GM23338 (cell line): ENCODE measurements at places on chromosomes 3 and 15. TPM values are rescaled to one million over a fixed set of nuclear protein-coding genes. Genes with fewer than 3 reads are reported as not detected.

- H3K27ac ChIP-seq, result no peak overlapping the region
- no peak overlapping the region for H3K4me3 ChIP-seq
- peaks cover 16% of the 10 kb centered on the region for H3K4me1 ChIP-seq
- H3K27me3 ChIP-seq, result no peaks in the 10 kb centered on the region
- peak; percentile 67 for DNase-seq
- no peaks in the 10 kb centered on the region; the same call in 1 of the 2 replicates for H3K36me3 ChIP-seq
Observed at GRCh38 chr3:90069748-90070147, 962.3 kb downstream of the EPHA3 start.

SLC28A1 gene
- total RNA-seq, result not detected in 2 replicates

- H3K4me1 ChIP-seq, result peaks cover 5% of the 10 kb centered on the region
- H3K27ac ChIP-seq, result no peak overlapping the region
- no peak for DNase-seq
- H3K27me3 ChIP-seq, result no peaks in the 10 kb centered on the region
Observed at GRCh38 chr3:114389156-114389555, 95.3 kb downstream of the TIGIT start.

DNA sequence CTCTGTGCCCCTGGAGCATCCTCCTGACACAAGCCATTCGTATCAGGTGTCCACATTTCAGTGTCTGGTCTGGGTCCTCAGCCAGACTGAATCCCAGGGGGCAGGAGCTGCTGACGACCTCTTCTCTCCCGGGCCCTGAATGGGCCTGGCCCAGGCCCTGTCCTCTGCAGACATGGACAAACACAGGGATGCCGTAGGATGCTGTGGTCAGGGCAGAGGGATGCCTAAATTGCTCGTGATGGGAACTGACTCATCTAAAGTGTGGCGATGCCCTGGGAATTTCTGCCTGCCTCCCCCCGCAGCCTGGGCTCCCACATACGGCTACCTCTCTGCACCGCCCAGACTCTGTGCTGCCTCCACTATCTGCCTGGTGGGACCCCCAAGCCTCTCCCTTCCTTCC lies 58.5 kb upstream of the CTSH start:
- no peaks in the 10 kb centered on the region for H3K27me3 ChIP-seq
- no peak for DNase-seq
- no peak overlapping the region for H3K27ac ChIP-seq
- H3K36me3 ChIP-seq, result no peaks in the 10 kb centered on the region
- no peak overlapping the region for H3K4me3 ChIP-seq
- peaks cover 7% of the 10 kb centered on the region for H3K4me1 ChIP-seq

GRCh38 chr3:4835616-4836043 lies 143.6 kb upstream of the BHLHE40 start:
- H3K27ac ChIP-seq, result no peak overlapping the region
- no peak for DNase-seq
- no peaks in the 10 kb centered on the region for H3K4me1 ChIP-seq
- H3K27me3 ChIP-seq, result no peaks in the 10 kb centered on the region
- H3K36me3 ChIP-seq, result no peaks in the 10 kb centered on the region

MNS1 gene
- 2.9 and 8.9 TPM in 2 replicates for total RNA-seq

DNA sequence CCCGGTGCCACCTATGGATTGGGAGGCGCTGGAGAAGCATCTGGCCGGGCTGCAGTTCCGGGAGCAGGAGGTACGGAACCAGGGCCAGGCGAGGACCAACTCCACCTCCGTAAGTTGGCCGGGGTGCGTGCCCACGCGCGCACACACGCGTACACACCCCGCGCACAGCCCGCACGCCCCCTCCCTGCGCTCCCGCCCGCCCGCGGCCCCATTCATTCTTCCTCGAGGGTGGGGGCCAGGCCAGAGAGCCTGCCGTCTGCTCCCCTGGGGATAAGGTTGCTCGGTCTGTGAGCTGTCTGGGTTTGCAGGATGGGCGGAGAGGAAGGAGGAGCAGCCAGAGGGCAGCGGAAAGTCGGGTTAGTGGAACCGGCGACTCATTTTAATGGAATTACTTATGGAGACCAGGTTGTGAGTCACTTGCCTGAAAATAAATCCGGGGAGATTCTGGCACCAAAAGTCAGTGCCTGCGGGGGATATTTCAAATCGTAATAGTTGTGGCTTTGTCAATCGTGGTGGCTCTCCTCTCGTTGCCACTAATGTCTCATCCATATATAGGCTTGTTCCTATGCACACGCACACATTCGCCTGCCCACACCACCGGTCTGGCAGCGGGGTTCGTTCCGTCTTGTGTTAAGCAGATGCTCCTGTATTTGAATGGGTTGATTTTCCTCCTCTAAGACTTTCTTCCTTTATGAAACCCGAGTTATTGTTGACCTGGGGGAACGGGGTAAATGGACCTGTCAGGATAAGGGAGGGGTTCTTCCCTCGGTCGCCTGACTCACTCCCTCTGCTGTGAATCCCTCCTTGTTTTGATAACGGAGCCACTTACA lies 223.4 kb upstream of the IL12A start:
- H3K4me3 ChIP-seq, result peak overlapping the region; percentile 95
- H3K27ac ChIP-seq, result no peak overlapping the region
- H3K4me1 ChIP-seq, result peaks cover 34% of the 10 kb centered on the region

PLCB2 gene
- 8.5 and 13.8 TPM in 2 replicates for total RNA-seq

GRCh38 chr3:24680214-24680967 lies 185.7 kb upstream of the THRB start:
- peaks cover 11% of the 10 kb centered on the region for H3K4me1 ChIP-seq
- no peak overlapping the region for H3K4me3 ChIP-seq
- no peaks in the 10 kb centered on the region for H3K27me3 ChIP-seq
- H3K36me3 ChIP-seq, result no peaks in the 10 kb centered on the region
- no peak overlapping the region for H3K27ac ChIP-seq

GRCh38 chr15:97783240-97783639 lies 177.3 kb upstream of the ARRDC4 start:
- no peak overlapping the region for H3K27ac ChIP-seq
- no peaks in the 10 kb centered on the region for H3K27me3 ChIP-seq
- DNase-seq, result no peak
- no peak overlapping the region for H3K4me3 ChIP-seq
- no peaks in the 10 kb centered on the region for H3K36me3 ChIP-seq
- H3K4me1 ChIP-seq, result no peaks in the 10 kb centered on the region

- no peaks in the 10 kb centered on the region for H3K27me3 ChIP-seq
- no peak overlapping the region for H3K4me3 ChIP-seq
- no peak overlapping the region for H3K27ac ChIP-seq
- DNase-seq, result no peak
Observed at GRCh38 chr3:140953028-140953960, 11.7 kb downstream of the SLC25A36 start.
